ENCODE measurements at places on chromosomes 7 and 10.
A peak's percentile ranks its signal among the peaks of the same experiment; 100 is the strongest.

GRCh38 chr10:103709341-103709920 is 145.9 kb downstream of the SH3PXD2A start:
- DNase-seq: no peak

DNA sequence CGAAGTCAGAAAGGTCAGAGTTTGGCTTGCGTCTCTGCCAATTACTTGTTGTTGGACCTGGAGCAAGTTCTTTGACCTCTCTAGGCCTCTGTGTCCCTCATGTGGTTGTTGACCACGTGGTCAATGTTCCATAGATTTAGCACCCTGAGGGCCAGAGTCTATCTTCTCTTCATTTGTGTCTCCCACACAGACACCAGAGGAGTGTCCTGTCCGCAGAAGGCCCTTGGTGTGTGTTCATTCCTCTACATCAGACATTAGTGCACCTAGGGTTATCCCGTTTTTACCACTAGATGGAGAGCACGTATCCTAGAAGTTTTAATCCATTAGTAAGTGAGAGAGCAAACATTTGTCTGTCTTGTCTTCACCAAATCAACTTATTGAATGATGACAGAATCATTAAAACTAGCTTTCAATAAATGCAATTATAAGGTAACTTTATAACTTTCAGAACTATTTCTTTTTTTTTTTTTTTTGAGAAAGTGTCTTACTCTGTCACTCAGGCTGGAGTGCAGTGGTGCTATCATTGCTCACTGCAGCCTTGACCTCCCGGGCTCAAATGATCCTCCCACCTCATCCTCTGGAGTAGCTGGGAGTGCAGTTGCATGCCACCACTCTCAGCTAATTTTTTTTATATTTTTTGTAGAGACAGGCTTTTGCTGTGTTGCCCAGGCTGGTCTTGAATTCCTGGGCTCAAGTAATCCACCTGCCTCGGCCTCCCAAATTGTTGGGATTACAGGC is 122.5 kb upstream of the ANKRD1 start:
- DNase-seq: no peak

DNA sequence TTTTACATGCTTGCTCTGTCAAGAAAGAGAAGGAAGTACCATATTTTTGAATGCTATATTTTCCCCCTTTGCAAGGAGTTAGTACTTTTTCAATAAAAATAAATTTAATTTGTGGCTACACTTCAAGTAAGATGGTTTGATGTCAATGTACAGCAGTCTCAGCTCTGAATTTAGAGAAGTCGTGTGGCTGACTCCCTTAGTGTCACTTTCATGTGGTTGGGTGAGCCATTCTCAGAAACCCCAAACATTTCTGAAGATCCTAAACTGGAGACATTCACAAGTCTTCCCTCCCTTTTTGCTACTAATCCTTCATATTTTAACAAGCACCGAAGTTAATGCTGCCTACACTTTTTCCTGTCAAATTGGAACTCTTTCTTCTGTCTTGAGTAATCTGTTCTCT is 244.4 kb downstream of the DYNC1I1 start:
- no peak for DNase-seq

- no peak for DNase-seq
These were observed 23.9 kb upstream of the ADAMTS14 start for GRCh38 chr10:70648427-70648826.

DNA sequence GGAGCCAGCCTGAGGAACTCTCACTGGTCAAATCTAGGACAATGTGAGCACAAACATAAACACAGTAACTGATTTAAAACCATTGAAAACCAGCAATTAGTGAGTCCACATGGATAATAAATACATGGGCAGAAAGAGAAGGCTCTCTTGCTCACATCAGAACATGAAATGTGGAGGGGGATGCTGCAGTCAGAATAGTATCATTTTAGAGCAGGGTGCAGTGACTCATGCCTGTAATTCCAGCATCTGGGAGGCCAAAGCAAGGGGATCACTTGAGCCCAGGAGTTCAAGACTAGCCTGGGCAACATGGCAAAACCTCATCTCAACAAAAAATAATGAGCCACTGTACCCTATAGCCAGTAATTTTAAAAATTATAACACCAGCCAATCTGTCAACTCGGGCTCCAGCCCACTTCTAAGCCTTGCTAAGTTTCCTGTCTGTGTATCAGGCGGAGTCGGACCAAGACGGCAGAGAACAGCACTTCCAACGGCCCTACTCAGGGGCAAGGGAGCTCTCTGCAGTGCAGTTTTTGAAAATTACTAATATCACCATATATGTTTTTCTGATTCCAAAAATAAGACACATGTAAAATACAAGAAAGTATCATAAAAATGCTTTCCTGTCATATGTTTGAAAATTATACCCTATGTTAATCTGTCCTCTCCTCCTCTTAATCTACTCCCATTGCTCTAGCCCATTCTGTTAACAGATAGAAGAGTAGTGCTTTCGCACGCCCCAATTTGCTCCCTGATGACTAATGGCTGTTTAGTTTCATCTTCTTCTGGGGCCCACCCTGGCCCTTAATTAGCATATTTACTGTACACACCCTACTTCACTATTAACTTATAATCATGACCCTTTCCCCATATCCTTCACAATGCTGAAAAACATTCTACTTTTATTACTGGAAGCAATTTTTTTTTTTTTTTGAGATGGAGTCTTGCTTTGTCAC is 17.1 kb downstream of the URGCP start:
- no peak for DNase-seq

GRCh38 chr7:47190462-47190861 is 391.4 kb downstream of the TNS3 start:
- no peak for DNase-seq

- peak; percentile 12 for DNase-seq
These were observed 102.5 kb downstream of the SAMD9 start for GRCh38 chr7:93015101-93015778.

DNA sequence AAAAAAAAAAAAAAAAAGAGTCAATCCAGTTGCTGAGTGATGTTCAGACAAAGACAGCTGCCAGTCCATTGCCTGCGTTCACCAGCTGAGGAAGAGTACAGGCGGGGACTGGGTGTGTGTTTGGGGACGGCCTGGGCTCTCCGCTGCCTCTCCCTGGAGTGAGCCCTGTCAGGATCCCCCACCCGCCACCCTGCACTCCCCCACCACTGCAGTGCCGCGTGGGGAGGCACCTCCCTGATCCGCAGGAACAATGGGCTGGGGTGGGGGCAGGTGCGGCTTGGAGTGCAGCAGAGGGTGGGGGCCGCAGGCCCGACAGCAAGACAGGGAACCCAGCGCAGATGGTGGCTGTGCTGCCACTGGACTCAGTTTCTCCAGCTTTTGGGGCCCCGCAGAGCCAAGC is 1.4 kb downstream of the HSPA12A start:
- no peak for DNase-seq

DNA sequence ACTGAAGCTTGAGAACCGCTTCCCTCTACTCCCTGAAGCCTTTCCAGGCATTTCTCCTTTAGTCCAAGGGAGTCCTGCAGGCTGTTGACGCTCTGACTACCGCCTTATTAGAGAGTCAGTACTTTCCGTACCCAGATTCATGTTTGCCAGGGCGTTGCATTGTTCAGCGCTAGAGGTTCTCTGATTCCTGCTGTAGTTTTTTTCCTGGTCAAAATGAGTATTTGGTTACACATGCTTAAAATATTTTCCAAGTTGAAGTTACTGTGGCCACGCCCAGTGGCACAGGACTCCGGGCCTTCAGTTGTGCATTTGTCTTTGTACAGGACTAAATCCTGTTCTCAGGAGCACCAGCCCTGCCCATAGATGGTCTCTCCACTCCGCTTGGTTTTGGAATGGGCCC is 7.9 kb downstream of the MTURN start:
- no peak for DNase-seq

- no peak for DNase-seq
These were observed 15.7 kb downstream of the LRRTM3 start for GRCh38 chr10:66941491-66941890.

- no peak for DNase-seq
These were observed 31.3 kb upstream of the GALNT11 start for GRCh38 chr7:151993977-151994676.

- DNase-seq: no peak
These were observed 237.4 kb downstream of the WDR11 start for GRCh38 chr10:121088524-121088923.

- DNase-seq: no peak
These were observed 229.8 kb upstream of the PODXL start for GRCh38 chr7:131786204-131786603.

GRCh38 chr7:105713488-105714465 is 132.5 kb upstream of the EFCAB10 start:
- no peak for DNase-seq

DNA sequence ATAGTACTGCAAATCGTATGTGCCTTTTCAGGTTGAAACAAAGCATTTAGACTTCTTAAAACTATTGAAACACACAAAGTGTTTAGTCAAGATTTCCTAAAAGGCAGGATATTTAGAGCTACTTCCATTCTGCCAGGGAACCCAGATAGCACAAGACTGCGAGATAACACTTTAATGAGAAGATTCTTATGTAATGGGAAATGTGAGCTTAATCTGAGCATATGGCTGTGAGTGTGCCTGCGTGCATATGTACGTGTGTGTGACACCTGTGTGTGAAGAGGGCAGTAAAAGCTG is 14.3 kb upstream of the JCAD start:
- no peak for DNase-seq

DNA sequence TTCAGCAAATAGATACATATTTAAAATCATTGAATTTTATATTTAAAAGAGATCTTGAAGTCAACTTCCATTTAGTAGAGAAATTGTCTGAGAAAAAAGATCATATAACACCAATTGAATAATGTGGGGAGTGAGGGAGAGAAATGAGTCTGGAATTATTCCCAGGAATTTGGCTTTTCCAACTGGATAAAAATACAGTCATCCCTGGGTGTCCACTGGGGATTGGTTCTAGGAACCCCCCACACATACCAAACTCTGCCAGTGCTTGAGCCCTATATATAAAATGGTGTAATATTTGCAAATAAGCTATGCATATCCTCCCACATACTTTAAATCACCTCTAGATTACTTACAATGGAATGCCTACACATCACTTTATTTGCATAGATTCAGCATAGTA is 162.8 kb upstream of the SEMA3C start:
- no peak for DNase-seq

DNA sequence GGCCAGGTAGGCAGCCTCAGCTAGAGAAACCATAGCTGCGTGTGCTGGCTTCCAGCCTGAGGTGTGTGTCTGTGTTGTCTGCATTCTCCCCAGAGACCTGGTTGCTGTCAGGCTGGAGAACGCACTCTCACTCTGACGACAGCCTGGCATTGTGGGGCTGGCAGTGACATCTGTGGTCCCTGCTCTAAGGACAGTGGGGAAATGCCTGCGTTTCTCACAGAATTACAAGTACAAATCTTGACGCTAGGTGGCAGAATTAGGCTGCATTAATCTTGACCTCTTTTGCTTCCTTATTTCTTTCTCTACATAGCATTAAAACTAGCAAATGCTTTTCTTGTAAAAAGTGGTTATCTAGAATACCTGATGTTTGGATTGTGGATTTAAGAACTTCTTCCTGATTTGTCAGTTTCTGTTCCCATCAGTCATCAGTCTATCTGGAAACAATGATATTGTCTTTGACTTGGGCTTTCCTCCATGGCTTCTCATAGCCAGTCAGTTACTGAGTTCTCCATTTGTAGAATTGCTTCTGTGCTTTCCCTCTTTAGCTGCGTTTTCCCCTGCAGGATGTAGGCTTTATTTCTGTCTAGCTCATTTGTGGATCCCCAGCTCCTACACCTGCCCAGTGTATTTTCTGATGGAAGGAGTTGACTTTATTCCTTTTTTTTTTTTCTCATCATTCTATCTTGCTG is 86.0 kb downstream of the FANK1 start:
- peak; percentile 57 for DNase-seq

DNA sequence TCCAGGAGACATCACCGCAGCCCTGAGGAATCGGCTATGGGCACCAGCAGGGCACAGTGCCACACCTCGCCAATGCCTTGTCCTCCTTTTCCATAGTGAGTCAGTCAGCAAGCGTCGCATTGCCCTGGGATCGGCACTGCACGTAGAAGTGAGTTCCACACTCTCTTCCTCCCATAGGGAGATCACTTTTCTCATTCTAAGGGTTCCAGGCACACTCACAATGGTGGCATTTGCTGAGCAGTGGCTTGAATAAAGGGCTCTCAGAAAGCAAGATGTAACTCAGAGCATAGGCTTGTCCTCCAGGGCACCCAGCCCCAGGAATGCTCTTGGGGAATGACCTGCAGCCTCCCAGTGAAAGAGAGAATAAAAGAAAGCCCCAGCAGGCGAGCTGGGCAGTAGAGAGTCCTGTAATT is 1.1 kb upstream of the VIM start:
- DNase-seq: no peak

- no peak for DNase-seq
These were observed 75.8 kb downstream of the ZNF92 start for GRCh38 chr7:65449505-65449852.

DNA sequence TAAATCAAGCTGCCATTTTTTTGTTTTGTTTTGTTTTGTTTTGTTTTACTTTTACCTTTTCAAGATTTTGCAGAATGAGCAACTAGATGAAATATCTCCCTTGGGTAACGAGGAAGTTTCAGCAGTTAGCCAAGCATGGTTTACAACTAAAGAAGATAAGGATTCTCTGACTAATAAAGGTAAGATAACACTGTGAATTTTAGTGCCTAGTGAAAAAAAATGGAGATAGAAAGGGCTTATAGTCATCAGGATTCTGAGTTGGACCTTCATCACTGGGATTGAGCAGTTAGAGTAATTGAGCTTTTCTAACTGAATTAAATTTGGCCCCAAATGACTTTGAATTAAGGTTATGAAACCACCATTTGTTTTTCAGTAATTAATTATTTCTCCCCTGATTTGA is 21.2 kb downstream of the DMTF1 start:
- DNase-seq: no peak

DNA sequence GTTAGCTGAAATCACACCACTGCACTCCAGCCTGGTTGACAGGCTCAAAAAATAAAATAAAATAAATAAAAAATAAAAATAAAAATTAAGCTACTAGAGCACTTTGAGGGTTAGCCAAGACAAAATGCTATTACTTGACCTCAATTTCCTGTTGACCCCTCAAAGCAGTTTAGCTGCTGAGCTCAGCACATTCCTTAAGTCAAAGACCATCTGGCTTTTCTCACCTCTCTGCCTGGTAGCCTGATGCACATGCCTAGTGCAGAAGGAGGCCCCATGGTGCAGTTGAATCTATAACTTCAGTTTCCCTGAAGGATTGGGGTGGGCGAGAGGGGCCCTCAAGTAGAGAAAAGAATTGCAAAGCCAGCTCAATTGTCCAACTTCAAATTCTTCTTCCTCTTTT is 211.1 kb upstream of the GALNT17 start:
- DNase-seq: no peak

DNA sequence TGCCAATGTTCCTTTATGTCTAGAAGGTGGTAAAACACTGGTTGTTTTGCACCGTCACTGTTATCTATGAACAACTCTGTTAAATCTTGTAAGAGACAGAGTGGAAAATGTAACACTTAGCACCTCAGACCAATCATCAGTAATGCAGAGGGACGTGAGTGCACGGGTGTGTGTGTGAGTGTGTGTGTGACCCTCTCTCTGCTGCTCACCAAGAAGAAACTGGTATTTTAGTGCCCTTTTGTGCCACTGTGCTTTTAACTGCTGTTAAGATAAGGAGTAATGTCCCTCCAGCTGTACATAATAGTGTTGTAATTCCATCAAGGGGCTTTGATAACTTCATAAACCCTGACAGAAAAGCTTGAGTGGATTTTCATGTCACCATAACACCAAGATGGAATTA is 130.1 kb downstream of the CREB5 start:
- no peak for DNase-seq
